ENCODE measurements at places on chromosomes 12 and 14.
A peak's percentile ranks its signal among the peaks of the same experiment; 100 is the strongest.

- no peak overlapping the region for H3K27ac ChIP-seq
- H3K4me1 ChIP-seq, result no peaks in the 10 kb centered on the region
- H3K4me3 ChIP-seq, result no peak overlapping the region
- no peak for DNase-seq
These were observed 189.7 kb downstream of the EPS8 start for GRCh38 chr12:15599266-15600037.

DNA sequence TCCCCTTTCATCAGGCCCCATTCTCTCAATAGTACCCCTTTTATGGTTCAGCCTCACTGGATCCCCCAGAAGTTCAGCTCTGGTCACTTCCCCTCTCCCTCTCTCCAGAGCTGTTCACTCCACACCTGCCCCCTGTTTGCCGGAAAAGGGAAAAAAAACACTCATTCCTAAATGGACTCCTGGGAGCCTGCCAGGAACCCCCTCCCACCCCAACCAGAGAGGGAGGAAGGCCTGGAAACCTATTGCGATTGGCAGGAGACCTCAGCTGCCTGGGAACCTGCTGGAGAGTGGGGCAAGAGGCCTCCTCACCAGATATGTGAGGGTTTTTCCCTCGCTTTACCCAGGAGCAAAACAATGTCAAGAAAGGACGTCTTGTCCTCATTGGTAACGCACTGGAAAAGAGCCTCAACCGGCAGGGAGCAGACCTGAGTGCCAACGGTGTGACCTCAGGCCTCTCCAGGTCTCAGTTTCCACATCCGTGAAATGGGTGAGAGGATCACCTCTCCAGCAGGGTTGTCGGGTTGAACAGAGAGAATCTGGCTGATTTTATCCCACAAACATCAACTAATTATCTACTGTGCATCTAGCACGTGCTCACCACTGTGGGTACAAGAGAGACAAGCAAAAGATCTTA is 4.6 kb downstream of the DTX1 start:
- no peaks in the 10 kb centered on the region for H3K36me3 ChIP-seq
- DNase-seq, result no peak
- no peak overlapping the region for H3K4me3 ChIP-seq
- peaks cover 21% of the 10 kb centered on the region for H3K27me3 ChIP-seq
- no peak overlapping the region for H3K27ac ChIP-seq

DNA sequence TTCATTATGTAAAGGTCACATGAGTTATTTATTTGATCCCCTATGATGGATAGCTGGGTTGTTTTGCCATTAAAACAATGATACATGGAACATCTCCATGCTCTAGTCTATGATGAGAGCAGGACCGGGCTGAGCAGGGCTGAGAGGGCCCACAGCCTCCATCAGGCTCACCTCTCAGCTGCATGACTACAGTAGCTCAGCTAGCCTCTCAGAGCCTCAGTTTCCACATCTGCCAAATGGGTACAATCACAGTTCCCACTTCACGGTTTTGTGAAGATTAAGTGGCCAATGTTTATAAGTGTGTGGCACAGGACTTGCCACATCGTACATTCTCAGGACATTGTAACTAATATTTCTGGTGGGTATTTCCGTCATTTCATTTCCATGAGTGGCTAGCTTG is 19.9 kb upstream of the MYL2 start:
- no peak overlapping the region for H3K27ac ChIP-seq
- no peaks in the 10 kb centered on the region for H3K27me3 ChIP-seq
- H3K36me3 ChIP-seq, result no peaks in the 10 kb centered on the region
- H3K4me1 ChIP-seq, result peaks cover 10% of the 10 kb centered on the region

DNA sequence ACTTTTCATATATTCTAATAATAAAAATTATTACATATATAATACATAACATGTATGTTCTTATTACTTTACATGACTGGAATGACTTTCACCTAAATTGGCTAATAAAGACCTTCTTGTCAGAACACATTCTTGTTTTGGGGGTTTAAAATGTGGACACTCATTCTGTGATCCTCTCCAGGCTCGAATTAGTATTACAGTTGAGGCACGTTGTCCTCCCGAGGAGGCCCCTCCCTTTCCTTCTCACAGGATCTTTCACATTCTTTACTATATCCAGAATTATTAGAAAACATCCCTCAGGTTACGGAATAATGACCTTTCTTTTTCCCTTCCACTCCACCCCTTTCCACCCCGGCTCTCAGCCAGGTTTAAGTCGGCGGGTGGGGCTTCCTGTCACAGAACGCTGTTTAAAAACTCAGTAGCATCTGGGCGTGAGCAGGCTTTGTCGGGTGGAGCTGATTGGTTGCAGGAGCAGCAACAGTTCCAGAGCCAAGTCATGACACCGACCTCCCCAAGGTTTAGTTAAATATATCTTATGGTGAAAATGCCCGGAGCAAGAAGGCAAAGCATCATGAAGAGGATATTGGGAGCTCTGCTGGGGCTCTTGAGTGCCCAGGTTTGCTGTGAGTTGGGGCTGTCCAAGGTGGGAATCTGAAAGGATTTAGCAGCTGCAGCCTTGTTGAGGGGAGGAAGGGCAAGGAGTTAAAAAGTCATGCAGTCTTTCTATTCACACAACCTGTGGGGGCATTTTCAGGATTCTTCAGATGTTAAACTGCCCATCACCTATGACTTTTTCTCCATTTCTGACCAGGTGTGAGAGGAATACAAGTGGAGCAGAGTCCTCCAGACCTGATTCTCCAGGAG is 396.7 kb upstream of the OR4E1 start:
- DNase-seq, result peak; percentile 6
- no peak overlapping the region for H3K27ac ChIP-seq
- no peaks in the 10 kb centered on the region for H3K27me3 ChIP-seq
- no peak overlapping the region for H3K4me3 ChIP-seq

DNA sequence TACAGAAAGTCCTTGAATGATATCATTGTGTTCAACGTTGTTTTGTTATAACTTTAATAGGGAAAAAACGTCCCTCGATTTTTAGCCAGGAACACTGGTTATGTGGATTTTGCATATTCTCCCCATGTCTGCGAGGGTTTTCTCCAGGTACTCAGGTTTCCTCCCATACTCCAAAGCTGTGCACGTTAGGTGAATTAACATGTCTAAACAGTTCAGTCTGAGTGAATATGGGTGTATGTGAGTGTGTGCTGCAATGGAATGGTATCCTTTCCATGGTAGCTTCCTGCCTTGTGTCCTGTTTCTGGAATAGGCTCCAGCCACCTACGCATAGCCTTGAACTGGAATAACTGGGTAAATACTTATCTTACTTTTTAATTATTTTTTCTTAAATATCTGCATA is 810.8 kb upstream of the ATXN7L3B start:
- H3K27me3 ChIP-seq, result no peaks in the 10 kb centered on the region
- DNase-seq, result no peak
- H3K36me3 ChIP-seq, result no peaks in the 10 kb centered on the region

- H3K27me3 ChIP-seq, result no peaks in the 10 kb centered on the region
- H3K36me3 ChIP-seq, result no peaks in the 10 kb centered on the region
- no peak overlapping the region for H3K27ac ChIP-seq
- no peaks in the 10 kb centered on the region for H3K4me1 ChIP-seq
- no peak overlapping the region for H3K4me3 ChIP-seq
- no peak for DNase-seq
These were observed 103.5 kb downstream of the FGD4 start for GRCh38 chr12:32502693-32503502.

DNA sequence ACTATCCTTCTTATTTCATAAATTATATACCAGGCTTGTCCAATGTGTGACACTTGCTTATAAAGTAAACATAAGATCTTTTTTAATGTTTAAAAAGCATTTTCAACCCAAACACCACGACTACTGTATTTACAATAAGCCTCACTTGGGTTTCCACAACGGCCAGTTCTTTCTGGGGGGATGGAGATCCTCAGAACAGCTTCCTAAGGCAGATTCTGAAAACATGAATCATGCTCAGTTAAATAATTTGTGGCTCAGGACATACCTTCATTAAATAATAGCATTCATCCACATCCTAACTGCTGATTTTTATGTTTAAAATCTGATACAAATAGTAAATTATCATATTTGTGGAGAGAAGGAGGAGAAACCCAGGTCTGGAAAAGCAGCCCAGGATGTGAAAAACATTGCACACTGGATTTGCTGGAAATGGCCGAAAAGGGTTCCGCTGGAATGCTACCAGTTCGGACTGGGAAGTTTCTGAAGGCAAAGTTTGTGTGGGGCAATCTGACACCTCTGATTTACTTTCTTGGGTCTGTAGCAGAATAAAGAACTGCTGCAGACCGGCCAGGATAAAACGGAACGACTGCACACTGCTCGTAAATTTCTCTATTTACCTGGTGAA is 597 bp downstream of the GLT8D2 start:
- H3K27ac ChIP-seq, result no peak overlapping the region
- H3K27me3 ChIP-seq, result no peaks in the 10 kb centered on the region
- H3K36me3 ChIP-seq, result no peaks in the 10 kb centered on the region
- no peak for DNase-seq
- peaks cover 5% of the 10 kb centered on the region for H3K4me1 ChIP-seq
